ENCODE measurements at places on chromosomes 11 and 22. TPM values are rescaled to one million over a fixed set of nuclear protein-coding genes. Genes with fewer than 3 reads are reported as not detected.

DNA sequence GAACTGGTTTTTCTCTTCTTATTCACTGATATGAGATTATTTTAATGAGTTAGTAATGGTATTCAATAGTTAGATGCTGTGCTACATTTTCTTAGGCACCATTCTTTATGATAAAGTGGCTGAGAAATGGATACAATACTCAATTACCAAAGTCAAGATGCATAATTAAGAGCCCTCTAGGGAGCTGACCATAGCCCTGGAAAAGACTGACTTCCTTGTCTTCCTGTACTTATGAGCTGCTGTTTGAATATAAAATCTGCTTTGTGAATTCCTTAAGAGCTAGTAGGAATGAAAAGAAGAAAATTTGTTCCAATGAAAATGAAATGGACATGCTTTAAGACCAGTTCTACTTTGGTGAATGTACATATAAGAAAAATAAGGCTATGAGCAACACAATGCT lies 452.3 kb downstream of the KCNA4 start:
- no peak for DNase-seq

- DNase-seq = peak; percentile 24
These were observed 558.7 kb downstream of the INSC start for GRCh38 chr11:15673408-15673831.

DNA sequence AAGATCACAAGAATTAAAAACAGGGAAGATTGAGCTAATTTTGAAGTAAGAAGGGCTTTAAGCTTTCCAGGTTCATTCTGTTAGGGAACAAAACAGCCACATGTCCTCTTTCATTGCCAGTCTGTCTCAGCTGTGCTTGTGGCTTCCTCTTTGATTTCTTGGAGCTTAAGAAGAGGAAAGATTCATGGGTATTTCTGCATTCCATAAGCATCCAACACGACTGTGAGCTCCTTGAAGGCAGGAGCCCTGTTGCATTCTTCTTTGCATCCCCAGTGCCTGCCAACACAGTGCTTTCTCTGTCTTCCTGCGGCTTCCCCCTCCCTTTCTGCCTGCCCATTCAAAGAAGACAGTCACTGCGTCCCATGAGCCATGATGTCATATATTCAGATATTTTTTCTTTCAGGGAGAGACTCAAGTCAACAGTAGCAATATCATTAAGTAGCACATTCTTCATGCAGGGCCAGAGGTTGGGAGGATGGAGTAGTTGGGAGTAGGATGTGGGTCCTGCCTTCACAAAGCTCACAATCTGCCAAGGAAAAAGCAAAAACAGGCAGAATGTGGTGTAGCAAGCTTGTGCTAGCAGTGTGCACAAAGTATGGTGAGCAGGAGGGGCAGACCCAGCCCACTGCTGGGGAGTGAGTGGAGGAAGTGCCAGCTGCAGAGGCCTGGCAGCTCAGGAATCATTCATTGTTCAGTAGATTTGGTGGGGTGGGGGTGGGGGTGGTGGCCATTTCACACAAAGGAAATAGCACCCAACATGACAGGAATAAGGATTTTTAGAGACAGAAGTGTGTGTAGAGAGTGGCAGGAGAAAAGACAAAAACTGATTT lies 162.1 kb upstream of the RASSF10 start:
- DNase-seq = no peak

- no peak for DNase-seq
These were observed 18.1 kb upstream of the CADM1 start for GRCh38 chr11:115522302-115522701.

DNA sequence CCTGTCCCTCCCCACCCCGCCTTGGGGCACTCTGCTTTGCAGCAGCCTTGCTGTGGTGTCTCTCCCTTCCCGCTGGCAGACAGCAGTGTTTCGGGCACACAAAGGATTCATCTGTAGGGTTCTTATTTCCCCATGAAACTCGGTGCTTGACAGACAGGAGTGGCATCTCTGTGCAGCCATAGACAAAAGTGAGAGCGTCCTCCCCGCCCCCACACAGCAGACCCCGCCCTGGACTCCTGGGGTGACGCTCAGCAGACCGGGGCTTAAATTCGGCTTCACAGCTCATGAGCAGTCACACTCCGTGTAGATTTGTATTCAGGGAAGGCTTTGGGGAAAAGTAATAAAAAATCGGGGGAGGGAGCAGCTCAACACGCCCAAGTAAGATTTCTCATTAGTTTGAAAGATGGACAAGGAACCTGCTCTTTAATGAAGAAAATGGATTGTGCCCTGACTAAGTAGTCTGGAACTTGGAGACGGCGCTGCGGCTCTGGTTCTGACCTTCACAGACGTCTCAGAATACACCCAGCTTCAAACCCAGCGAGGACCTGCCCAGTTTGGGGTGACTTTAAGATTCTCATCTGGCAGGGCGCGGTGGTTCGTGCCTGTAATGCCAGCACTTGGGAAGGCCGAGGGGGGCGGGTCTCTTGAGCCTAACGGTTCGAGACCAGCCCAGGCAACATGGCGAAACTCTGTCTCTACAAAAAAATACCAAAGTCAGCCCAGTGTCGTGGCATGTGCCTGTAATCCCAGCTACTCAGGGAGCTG lies 136.0 kb downstream of the CACNA1I start:
- no peak for DNase-seq

DNA sequence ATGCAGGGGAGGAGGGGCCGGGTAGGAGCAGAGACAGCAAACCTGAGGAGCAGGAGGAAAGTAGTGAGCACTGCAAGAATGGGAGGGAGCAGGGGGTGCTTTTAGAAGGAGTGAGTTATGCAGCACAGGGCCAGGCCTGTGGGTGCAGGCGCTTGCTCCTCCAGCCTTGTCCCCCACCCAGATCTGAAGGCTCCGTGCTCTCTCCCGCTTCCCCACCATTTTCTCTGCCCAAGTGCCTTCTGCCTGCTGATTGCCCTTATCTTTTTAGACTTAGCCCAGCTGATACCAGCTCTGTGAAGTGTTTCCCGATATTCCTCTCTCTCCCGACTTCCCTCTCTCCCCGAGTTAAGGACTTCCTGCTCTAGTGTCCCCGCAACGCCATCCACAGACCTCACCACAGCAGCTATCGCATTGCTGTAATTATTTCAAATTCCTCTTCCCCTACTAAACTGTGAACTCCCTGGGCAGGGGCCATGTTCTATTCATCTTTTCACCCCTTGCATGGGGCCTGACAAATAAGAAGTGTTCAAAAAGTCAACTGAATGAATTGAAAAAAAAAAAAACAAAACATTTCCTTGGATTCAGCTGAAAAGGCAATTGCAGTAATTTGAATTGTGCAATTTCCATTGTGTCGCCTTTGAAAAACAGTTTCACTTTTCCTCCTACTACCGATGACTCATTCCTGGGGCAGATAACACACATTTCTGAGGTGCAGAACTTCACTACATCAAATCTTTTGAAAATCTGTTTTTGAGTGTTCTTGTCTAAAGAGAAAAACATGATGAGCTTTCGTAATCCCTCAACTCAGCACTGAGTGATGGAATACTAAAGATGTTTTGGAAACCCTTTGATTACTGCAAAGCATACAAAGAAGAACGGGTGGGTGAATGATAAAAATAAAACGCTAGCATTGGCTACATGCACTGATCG lies 69.7 kb upstream of the BMAL1 start:
- peak; percentile 80 for DNase-seq

RAB1B gene
- total RNA-seq = 117 TPM

CASP1 gene
- 18.7 TPM for total RNA-seq

FAM181B gene
- total RNA-seq = not detected

CRYBB2 gene
- total RNA-seq = not detected

PDGFB gene
- 2.3 TPM for total RNA-seq

Measured in activated CD4-positive, alpha-beta T cell treated with anti-CD3 and anti-CD28 coated beads, Interleukin-2, amount 10 ng/mL, durations not matched to agents 24 days and 14 days (primary cell).